ENCODE measurements at places on chromosomes 5 and 9.

GRCh38 chr9:35728041-35728971, 3.7 kb downstream of the TLN1 start:
- DNase-seq: peak; percentile 49

DNA sequence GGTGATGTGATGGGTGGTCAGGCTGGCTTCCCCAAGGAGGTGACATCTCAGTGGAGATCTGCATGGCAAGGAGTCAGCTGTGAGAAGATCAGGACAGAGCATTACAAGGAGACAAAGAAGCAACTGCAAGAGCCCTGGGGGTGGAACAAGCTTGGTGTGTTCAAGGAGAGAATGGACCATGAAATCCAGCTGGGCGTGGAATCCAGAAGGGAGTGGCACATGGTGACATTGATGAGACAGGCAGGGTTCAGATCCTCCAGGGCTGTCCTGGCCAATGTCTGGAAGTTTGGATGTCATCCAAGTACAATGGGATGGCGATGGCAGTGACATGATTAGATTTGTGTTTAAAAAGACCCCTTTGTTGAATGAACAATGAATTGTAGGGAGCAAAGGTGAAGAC, 175.6 kb downstream of the MACROH2A1 start:
- DNase-seq: no peak

DNA sequence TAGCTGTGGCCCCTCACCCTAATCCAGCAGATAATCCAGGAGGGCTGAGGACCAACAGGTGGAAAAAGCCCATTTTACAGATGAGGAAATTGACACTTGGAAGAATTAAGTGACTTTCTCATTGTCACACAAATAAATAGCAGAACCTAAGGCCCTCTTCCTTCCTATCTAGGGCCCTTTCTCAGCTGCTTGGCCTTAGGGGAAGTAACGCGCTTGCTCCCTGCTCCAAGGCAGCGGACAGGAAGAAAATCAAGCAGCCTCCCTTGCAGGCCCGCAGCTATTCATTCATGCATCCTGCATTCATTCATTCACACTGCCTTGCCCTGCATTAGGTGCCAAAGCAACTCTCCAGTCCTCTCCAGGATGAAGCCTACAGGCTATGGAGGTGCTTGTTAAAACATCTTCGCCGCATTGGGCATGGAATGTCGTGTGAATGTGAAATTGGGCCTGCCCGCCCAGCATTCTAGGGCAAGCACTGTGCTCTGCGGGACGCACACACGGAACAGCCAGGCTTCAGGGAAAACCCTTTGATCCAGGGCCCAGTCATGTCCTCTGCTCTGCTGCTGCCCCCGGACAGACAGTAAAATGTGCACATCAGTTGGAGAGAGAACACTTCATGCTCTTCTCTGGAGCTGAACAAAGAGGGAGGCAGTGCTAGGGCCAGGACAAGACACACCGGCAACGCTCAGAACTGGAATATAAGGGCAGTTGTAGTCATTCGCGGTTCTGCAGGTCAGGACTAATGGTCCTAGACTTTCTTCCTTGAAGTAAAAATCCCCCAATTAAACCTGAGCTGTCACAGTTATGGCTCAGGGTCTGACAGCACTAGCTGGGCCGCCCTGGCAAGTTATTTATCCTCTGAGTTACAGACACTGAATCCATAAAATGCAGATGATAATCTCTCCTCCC, 166.0 kb downstream of the COL23A1 start:
- no peak for DNase-seq

- DNase-seq: no peak
These were observed 30.8 kb downstream of the IL7R start for GRCh38 chr5:35887321-35888100.

- DNase-seq: no peak
These were observed 143.8 kb downstream of the MELK start for GRCh38 chr9:36716496-36716895.

- DNase-seq: no peak
These were observed 53.8 kb downstream of the TTC39B start for GRCh38 chr9:15253197-15253596.

DNA sequence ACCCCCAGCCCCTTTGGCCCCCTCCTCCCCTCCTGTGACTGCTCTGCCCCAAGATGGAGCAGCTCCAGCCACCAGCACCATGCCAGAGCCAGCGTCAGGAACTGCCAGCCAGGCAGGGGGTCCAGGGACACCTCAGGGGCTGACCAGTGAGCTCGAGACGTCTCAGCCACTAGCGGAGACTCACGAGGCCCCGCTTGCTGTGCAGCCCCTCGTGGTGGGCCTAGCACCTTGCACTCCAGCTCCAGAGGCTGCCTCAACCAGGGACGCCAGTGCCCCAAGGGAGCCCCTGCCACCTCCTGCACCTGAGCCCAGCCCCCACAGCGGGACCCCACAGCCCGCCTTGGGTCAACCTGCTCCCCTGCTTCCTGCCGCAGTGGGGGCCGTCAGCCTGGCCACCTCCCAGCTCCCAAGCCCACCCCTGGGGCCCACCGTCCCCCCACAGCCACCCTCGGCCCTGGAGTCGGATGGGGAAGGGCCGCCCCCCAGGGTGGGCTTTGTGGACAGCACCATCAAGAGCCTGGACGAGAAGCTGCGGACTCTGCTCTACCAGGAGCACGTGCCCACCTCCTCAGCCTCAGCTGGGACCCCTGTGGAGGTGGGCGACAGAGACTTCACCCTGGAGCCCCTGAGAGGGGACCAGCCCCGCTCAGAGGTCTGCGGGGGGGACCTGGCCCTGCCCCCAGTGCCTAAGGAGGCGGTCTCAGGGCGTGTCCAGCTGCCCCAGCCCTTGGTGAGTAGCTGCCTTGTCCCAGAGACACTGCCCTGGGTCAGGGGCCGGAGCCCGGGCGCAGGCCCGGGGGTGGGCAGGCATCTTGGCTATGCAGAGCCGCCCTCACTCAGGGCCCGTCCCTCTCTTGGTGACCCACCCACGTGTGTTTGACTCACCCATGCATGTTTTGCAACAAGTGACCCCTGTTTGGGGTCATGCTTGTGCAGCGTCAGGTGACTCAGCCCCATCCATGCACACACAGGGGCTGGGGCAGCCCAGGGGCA, 105.2 kb downstream of the WNK2 start:
- DNase-seq: no peak

DNA sequence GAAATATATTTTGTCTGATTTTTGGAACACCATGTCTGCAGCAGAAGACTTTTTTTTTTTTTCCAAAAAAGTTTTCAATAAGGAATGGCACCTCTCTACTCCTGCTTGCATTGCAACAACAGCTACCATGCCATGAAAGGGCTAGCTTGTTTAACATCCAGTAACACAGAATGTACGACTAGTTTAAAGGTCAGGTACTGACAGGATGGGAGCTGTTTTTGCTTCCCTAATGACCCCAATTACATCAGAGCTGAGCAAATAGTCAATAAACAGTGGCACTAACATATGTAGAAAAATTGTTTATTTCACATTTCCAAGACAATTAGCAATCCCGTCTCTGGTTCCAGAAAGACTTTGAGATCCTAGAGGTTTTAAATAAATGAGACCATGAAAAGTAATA, 693.8 kb downstream of the NR2F1-AS1 start:
- DNase-seq: no peak

DNA sequence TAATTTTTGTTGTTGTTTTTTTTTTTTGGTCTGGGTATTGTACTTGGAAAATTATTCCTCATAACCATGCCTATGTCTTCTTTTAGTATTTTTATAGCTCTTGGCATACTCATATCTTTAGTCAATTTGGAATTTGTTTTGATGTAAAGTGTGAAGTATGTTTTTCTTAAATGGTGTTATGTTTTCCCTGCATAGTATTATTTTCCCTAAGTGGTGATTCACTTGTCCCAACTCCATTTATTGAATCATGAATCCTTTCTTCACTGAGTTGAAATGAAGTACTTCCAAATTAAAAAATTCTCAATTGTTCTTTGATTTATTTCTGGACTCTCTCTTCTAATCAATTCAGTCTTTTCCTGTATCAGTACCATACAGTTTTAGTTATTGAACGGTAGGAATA, 46.5 kb downstream of the POLK start:
- DNase-seq: no peak

GRCh38 chr5:114055318-114056184, 306.3 kb upstream of the KCNN2 start:
- DNase-seq: no peak

GRCh38 chr9:89502038-89502601, 4.2 kb upstream of the SEMA4D start:
- no peak for DNase-seq

- no peak for DNase-seq
These were observed 103.7 kb downstream of the SIL1 start for GRCh38 chr5:139094154-139095131.
